Right renal pelvis (tissue), 4 donors: ENCODE measurements at places on chromosomes 1 and 21. TPM values are rescaled to one million over a fixed set of nuclear protein-coding genes. Genes with fewer than 3 reads are reported as not detected.

The CLCA2 gene
- polyA plus RNA-seq, result 0.03 TPM

The RGS18 gene
- polyA plus RNA-seq, result 1.9 TPM

GRCh38 chr1:201538612-201539551 is at the start of gene NAV1:
TSS of gene NAV1 (plus strand) at chr1:201539127. CDS start at chr1:201622885, 83,758 bp downstream.
- no peak for DNase-seq

The KRTAP19-3 gene
- not detected for polyA plus RNA-seq

The KRTAP21-2 gene
- not detected for polyA plus RNA-seq

GRCh38 chr21:37398697-37399096 is 32.1 kb downstream of the DYRK1A start:
- DNase-seq, result no peak

- no peak for DNase-seq
Measured at GRCh38 chr1:159783724-159784123, 3.0 kb downstream of the DUSP23 start.

The TNFRSF18 gene
- polyA plus RNA-seq, result not detected

DNA sequence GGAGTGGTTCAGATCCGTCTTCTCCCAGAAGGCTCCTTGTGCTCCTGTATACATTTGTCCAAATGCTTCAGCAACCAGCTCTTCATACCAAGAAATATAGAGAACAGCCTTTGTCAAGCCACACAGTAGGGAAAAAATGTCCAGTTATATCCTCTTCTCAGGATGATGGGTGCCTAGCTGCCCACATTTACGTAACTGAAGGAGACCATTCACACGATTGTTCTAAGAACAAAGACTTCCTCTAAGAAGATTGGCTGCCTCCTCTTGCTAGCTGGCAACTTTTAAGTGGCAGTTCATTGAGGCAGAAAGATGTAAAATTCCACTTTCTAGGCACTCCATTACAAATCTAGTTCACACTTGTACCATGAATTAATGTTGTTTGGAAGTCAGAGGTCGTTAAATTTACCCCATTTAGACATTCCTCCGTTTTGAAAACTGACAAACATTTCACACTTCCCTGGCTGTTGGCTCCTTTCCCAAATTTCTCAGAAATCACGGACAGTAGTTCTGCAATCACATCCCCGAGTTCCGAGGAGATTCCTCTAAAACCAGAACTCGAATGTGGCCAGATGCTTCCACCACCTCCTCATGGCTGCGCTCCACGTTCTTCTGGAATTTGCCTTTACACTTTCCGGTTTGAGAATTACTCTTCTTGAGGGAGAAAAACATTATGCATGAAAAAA is 45.6 kb upstream of the CSF1 start:
- DNase-seq, result no peak

- DNase-seq, result no peak
Measured at GRCh38 chr1:25619101-25619890, 2.7 kb downstream of the MAN1C1 start.

DNA sequence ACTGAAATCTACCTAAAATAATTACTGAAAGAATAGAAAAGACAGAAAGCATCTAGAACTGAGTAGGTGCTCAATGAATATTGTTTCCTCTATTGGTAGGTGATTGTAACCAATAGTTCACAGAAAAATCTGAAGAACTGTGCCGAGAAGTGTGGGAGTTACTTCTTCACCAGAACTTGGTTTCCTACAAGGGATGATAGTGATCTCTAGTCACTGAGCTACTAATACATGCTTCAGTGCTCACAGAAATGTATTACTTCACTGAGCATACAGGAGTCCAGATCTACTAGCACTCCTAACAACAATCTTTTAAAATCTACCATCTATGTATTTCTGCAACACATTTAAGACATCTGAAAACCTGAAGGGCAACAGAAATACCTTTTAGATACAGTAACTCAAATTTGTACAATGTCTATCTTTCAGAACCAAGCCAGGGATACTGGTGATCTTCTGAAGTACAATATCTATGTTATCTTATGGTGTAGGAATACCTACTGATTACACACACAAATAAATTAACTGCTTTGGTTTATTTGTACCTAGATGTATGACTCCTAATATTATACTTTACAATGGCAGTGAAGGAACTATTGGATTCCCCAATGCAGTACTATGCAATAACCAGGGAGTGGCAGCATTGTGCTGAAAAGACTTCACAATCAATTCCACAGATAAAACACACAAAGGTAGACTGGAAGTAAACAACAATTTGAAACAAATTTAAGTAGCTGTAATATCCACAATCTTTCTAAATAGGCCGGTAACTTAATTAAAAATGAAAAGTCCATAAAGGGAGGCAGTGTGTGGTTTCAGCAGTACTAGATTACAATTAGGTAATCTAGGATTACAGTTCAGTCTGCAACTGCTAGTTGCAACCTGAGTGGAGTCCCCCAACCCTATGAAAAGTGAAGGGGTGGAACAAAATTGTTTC is 243.0 kb downstream of the SLC45A1 start:
- DNase-seq, result no peak

- DNase-seq, result no peak
Measured at GRCh38 chr1:67434491-67434890, 4.3 kb upstream of the SERBP1 start.

The S1PR1 gene
- polyA plus RNA-seq, result 22.3 TPM

The TTC3 gene
- polyA plus RNA-seq, result 172 TPM

DNA sequence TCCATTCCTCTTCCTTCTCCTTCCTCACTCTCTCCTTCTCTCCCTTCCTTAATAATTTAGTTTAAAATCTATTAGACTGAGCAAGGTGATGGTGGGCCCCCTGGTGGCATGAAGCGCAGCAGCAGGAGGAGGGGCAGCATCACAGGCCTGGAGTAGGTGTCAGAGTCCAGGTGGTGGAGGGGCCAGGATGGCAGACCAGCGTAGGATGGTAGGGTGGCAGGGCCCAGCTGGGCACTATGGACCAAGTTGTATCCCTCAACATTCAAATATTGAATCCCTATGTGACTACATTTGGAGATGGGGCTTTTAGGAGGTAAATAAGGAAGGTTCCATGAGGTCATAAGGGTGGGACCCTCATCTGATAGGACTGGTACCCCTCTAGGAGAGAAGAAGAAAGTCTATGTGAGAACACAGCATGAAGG is 61.0 kb downstream of the WDR4 start:
- peak; percentile 12 for DNase-seq

The NUDT4B gene
- 1.7 TPM for polyA plus RNA-seq

DNA sequence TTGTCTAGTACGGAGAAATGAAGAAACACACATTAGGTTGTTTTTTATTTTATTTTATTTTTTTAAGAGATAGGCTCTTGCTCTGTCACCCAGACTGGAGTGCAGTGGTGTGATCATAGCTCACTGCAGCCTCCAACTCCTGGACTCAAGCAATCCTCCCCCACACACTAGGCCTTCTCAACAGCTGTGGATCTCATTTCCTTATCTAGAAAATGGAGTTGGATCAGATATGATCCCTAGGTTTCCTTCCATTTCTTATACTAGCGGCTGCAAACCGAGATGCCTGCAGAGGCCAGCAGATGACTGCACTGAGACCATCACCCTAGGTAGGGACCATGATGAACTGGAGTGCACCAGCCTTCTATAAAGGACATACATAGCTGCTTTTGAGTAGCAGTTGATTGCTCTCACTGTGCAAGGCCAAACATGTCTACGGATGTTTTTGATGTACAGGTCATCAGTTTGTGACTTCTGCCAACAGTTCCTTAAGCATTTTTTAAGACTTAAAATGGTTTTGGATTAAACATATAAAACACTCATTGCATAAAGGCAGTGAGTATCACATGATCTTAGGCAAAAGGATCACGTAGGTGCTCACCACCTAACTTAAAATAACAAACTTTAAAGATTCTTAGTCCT is 11.4 kb upstream of the KLHL12 start:
- DNase-seq, result no peak

DNA sequence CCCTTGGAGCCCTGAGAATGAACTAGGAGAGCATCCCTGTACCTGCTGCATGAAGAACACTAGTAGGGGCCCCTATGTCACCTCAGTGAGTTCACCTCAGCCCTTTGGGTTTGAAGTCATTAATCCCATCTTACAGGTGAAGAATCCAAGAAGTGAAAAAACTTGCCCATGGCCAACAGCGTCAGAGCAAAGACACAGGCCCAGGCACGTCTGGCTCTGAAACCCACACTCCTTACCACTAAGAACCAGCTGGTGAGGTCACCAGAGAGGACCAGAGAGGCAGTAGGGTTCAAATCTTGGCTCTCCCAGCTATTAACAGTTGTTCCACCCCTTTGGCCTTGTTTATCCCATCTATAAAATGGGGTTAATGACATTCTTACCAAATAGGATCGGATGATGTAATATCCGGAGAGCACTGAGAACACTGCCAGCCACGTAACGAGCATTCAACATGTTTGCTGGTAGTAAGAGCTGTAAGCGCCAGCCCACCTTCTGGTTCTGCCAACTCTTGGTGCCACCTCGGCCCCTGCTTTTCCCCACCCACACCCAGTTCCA is 8.8 kb downstream of the MATN1 start:
- DNase-seq, result no peak

GRCh38 chr1:39946216-39946615 is 8.7 kb upstream of the MFSD2A start:
- DNase-seq, result no peak

DNA sequence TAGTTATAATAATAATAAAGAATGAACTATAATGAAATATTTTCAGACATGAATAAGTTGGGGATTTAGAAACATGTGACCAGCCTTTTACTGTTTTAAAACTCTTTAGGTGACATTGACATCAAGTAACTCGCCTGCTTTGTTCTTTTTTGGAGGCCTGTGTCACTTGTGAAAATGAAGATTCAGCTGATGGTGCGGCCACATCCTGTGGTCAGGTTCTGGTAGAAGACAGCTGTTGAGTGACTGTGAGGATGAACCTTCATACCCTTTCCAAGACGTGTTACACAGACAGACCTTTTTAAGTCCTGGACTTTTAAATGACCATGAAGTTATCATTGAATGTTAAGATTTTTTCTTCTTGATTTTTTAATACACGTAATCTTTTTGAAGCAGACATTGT is 10.3 kb downstream of the UTS2 start:
- no peak for DNase-seq

DNA sequence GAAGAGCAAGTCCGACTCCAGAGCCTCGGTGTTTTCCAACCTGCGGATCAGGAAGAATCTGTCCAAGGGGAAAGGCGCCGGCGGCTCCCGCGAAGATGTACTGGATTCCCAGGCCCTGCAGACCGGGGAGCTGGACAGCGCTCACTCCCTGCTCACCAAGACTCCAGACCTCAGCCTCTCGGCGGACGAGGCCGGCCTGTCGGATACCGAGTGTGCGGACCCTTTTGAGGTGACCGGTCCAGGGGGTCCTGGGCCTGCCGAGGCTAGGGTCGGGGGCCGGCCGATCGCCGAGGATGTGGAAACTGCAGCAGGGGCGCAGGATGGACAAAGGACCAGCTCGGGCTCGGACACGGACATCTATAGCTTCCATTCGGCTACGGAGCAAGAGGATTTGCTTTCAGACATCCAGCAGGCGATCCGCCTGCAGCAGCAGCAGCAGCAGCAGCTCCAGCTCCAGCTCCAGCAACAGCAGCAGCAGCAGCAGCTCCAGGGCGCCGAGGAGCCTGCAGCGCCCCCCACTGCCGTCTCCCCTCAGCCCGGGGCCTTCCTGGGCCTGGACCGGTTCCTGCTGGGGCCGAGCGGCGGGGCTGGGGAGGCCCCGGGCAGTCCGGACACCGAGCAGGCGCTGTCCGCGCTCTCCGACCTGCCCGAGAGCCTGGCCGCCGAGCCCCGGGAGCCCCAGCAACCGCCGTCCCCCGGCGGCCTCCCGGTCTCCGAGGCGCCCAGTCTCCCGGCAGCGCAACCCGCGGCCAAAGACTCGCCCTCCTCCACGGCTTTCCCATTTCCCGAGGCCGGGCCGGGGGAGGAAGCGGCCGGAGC is 827 bp downstream of the FMN2 start:
- no peak for DNase-seq

The NIBAN1 gene
- polyA plus RNA-seq, result 4.1 TPM

- DNase-seq, result no peak
Measured at GRCh38 chr21:42411891-42412635, 8.4 kb downstream of the UBASH3A start.

The FAM167B gene
- polyA plus RNA-seq, result 11.1 TPM

DNA sequence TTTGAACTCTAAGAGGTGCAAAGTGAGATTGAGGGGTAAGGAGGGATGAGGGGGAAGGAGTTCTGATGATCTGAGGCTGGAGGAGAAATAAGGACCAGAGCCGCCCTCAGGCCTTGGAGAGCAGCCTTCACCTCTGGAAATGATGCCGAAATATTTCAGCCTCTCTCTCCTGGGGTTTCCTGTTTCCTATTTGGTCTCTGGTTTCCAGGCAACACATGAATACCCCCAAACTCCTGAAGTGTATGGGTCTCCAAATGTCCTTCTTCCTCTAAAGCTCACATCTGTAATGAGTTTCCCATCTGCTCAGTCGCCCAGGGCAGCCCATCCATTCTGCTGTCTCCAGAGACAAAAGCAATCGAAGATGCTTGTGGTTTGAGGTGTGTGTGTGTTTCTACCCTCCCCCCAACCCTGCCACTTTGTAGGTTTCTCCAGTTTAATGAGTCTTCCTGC is 52.0 kb upstream of the FAM20B start:
- no peak for DNase-seq

The ERG gene
- polyA plus RNA-seq, result 21.2 TPM

The SYT11 gene
- 20.6 TPM for polyA plus RNA-seq

The ACTN2 gene
- polyA plus RNA-seq, result 0.50 TPM

DNA sequence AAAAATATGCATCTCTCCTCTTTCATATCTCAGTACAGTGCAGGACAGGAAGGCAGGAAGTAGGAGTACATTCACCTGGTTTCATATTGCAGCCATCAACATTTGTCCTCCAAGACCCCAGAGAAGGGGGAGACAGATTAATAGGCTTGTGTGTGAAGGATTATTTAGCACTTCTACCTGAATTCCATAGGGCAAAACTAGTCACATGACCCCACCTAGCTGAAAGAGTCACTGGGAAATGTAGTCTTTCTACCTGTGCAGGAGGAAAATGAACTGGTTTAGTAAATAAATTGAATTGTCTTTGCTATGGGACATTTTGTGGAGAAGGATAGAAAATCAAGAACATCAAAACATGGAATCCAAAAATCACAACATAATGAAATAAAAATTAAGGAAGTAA is 13.9 kb upstream of the TRIM33 start:
- no peak for DNase-seq

- peak; percentile 65 for DNase-seq
Measured at GRCh38 chr1:192489748-192490147, 85.8 kb upstream of the RGS1 start.
